NCI-H510A (cell line): ENCODE measurements at places on chromosomes 3 and 15.

GRCh38 chr15:43423793-43424192, 52.9 kb downstream of the TUBGCP4 start:
- DNase-seq, result no peak

DNA sequence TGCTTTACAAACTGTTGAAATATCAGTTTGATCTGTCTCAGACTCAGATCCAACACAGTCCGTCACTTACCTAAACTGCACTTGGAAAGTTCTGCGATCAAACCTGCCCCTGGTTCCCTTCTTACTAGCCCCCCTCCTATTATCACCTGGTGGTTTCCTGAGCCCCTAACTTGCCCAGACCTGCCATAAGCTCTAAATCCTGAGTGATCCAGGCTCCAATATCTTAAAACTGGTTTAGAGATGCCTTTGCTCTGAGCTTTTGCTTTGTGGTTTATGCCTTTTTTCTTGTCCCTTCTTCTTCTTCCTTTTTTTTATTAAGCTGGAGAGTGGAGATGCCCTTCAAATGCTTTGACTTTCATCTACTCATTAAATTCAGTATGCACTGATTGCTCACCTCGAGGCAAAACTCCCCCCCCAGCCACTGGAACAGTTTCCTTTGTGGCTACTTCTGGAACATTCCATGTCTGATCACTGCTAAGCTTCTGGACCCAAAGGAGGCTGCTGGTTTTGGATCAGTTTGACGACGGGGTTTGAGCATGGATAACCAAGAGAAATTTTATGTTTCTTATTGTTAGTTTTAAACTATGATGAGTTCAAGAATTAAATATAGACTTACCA, 3.5 kb upstream of the ITGB5 start:
- no peak for DNase-seq

GRCh38 chr15:64614519-64614918, 154.1 kb downstream of the ZNF609 start:
- no peak for DNase-seq

DNA sequence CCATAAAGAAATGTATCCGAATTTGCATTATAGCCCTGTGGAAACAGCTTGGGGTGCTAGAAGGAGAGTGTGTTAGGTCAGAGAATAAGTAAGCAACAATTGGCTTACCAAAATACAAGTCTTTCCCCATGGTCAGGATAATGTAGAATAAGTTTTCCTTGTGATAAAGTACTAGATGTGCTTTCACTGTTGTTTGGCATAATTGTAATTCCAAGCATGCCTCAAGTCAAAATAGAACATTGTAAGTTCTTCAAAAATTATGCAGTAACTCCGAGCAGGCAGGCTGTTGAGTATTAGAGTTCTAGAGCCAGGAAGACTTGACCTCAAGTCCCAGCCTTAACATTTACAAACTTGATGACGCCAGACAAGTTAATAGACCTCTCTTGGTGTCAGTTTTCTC, 242.0 kb downstream of the TUSC7 start:
- DNase-seq, result no peak

DNA sequence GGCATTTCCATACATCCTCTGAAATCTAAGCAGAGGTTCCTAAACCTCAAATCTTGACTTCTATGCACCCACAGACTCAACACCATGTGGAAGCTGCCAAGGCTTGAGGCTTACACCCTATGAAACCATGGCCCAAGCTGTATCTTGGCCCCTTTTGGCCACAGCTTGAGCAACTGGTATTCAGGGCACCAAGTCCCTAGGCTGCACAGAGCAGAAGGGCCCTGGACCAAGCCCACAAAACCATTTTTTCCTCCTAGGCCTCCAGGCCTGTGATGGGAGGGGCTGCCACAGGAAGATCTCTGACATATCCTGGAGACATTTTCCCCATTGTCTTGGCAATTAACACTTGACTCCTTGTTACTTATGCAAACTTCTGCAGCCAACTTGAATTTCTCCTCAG, 54.4 kb upstream of the IL12A start:
- DNase-seq, result no peak

GRCh38 chr3:66396161-66396760, 104.6 kb downstream of the LRIG1 start:
- DNase-seq, result no peak

GRCh38 chr3:98784042-98784441, 20.9 kb downstream of the ST3GAL6 start:
- no peak for DNase-seq

DNA sequence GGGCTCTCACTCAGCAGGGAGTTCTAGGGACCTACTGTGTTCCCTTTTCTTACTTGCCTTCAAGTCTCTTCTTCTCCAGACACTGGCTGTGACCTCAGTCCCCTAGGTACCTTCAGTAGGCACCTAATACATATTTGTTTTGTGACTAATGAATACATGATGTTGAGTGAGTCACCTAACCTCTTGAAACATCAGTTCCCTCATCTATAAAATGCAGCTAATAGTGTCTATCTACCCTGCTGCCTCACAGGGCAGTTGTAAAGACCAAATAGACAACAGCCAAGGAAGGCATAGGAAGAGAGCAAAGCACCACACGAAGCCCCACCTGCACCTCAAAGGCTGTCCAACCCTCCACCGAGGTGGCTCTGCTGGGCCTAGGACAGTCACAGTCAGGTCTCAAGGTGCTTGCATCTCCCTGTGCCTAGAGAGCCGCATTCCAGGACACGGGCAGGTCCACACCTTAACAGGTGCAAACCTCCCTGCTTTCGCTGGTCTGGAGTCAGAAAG, 29.1 kb downstream of the DAPK2 start:
- no peak for DNase-seq

DNA sequence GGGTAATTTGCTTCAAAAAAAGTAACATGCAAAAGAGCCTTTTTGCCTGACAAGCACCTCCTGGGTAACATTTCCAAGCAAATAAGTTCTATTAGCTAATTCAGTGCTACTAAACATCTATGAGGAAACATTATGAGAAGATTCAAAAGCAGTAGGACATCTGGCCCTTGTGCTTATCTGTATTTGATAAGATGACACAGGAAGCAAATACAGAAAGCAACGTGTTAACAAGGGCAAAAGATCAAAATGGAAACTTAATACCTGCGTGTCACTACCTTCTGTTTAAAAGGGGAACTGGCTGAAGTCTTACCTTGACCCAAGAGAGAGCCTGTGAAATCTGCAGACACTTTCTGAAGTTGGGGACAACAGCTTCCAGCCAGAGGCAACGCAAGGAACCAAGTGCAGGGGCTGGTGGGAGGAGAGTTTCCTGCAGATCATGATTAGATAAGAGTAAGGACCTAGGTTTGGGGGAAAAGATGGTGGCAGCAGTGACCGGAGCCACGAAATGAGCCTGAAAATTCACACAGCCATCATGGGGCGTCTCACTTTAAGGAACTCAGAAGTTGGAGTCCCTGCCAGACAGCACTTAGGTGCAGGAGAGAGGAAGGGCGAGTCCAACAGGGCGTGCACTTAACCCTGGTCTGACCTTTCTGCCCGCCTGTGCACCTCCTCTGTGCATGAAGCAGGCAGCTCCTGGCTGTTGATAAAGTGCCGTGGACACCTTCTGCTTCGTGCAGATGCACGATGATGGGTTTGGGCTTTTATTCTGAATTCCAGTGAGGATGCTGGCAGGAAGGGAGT, 153.6 kb upstream of the BHLHE40 start:
- no peak for DNase-seq

- no peak for DNase-seq
Measured at GRCh38 chr15:101357333-101357732, 62.3 kb upstream of the SNRPA1 start.

DNA sequence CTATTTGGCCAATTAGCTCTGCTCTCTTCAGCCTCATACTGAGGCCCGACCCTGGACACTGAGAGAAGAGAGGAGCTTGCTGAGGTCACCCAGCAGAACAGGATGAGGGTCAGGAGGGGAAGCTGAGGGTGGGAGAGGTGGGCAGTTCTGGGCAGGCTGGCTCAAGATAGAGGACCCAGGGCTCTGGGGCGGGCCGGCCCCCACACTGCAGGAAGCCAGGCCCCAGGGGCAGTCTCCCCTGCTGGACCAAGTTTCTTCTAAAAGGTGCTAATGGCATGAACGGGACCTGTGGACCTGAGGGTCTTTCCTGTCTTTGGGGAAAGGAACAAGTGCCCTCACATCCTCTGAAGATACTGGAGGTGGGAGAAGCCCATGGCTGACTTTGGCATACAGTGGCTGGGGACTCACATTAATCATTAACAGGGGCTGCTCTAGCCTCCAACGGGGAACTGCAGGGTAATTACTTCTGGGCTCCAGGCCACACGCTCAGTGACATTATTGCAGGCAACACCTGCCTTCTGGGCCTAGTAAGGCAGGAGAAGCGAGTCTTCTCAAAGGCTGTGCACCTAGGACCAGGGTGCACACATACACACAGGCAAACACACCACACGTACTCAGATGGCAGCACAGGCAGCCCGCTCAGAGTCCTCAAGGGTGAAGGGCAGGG, 10.6 kb downstream of the HCN4 start:
- no peak for DNase-seq

DNA sequence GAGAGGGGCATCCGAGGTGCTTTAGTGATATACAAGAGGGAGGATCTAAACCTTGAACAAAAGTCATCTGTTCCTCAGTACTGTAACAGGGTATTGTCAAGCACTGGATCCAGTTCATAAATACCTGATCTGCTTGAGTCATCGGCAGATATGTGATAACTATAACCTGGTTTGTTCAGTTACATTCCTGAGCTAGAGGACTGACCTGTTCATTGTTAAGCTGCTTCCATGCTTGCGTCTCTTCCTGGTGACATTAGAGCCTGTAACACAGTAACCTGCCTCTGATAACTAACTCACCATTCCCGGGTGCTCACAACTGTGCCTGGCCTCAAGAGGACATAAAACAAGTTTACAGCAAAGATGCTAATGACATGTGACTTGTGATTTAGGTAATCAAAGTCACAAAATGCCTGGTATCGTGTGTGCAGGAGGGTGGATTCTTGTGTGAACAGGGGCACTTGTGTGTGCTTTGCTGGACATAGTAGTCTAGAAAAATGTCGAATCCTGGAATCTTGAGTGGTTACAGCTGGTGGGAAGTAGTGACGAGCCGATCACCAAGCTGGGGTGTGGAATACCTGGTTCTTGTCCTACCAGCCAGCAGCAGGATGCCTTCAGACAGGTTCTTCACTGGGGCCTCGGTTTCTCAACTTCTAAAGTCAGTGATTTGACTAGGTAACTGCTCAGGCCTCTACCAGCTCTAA, 30.9 kb upstream of the POLR2M start:
- DNase-seq, result no peak

DNA sequence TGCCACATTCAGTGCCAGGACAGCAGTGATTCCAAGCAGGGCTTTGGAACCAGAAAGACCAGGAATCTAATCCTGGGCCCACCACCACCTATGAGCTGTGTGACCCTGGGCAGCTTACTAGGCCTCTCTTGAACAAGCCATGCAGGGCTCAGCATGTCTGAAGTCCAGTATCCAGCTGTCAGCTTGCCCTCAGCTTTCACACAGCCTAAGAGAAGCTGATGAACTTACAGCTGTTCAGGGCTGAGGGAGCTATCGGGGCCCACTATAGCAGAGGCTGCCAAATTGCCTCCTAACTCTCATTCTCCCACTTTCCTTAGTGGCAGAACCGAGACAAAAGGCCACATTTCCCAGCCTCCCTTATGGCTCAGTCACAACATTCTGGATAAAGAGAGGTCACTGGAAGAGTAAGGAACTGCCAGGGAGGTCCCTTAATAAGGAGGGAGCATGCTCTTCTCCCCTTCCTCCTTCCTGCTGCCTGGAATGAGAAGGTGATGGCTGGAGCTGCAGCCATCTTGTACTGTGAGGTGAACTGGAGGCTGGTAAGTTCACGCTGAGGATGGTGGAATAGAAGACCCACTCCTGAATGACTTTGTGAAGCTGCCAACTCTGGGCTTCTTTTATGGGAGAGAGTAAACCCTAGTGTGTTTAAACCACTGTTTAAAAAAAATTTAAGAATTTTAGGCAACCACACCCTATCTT, 34.5 kb downstream of the FEM1B start:
- no peak for DNase-seq

- DNase-seq, result no peak
Measured at GRCh38 chr15:79299126-79299840, 11.6 kb upstream of the TMED3 start.

DNA sequence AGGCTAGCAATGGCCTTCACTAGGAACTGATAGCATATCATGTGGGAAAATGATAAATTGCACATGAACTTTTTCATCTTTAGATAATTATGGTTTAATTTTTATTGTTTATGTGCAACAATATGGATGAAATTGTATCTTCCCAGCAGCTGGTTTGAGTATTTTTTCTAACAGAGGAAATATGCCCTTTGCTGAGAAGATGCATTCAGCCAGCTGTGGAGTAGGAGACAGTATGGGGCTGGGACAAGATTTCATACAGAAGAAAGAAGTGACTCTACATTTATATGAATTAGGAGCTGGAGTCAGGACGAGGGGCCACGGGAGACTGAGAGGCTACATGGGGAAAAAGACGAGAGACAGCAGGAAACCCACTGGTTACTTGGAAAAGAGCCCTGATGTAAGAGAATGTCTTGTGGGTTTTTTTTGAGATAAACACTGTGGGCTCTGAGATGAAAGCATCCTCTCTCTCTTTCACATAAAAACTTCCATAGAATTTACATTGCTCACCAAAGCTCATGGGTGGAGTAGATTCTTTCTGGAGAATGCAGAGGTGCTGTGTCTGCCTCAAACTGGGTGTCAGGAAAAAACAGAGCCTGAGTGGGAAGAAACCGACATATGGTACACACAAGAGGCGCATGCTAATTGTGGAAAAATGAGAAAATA, 115.2 kb upstream of the PDZRN3 start:
- DNase-seq, result no peak

GRCh38 chr15:60970246-60971170, 258.6 kb downstream of the RORA start:
- DNase-seq, result no peak

GRCh38 chr3:193134856-193135255, 106.2 kb upstream of the PLAAT1 start:
- no peak for DNase-seq

GRCh38 chr15:75782926-75783325, 60.3 kb upstream of the UBE2Q2 start:
- DNase-seq, result no peak

GRCh38 chr15:35751413-35752133, 205.6 kb upstream of the DPH6 start:
- DNase-seq, result peak; percentile 7

- no peak for DNase-seq
Measured at GRCh38 chr3:23740517-23740965, 65.2 kb upstream of the UBE2E1 start.

GRCh38 chr3:194450341-194450740, 36.5 kb downstream of the ATP13A3 start:
- DNase-seq, result peak; percentile 73

DNA sequence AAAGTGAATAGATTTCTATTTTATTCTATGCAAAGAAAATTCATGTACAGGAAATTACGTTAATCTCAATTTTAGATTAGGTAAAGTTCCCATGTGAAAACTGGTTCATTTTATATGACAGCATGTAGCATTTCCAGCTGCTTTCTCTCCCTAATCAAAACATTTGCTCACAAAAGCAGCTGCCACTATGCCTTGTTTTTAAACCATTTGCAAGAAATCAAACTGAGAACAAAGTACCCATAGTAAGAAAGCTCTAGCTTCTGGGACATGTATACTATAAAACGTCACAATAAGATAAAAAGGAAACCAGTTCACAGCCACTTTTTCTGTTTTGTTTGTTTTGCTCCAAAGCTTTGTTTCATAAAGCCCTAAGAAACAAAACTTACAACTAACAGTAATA, 5.0 kb upstream of the CRYBG3 start:
- DNase-seq, result no peak
